CD4-positive, alpha-beta T cell treated with Interleukin-12 subunit alpha and Interleukin-12 subunit beta, for 1 hour (primary cell): ENCODE measurements at places on chromosomes 4 and X.
A peak's percentile ranks its signal among the peaks of the same experiment; 100 is the strongest.

GRCh38 chrX:68183612-68184214 is 249.6 kb downstream of the OPHN1 start:
- DNase-seq: peak; percentile 10

DNA sequence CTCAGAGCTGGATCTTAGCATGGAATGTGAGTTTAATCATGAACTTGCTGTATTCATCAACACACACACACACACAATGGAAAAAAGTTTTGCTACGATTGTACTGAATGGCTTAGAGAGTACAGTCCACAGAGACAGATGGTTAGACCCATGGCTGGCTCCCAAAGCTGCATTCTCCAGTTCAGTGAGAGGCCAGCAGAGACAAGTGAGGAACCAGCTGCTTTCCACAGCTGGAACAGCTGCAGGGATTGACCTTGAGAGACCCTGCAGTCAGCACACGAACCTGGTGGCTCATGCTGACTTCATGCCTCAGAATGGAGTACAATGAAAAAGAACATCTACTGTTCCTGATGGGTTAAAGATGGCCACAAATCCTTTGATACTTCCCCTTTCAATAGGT is 94.5 kb downstream of the DHX15 start:
- no peak for DNase-seq

- DNase-seq: no peak
These were observed 40.8 kb upstream of the NUDT6 start for GRCh38 chr4:122963216-122963615.

DNA sequence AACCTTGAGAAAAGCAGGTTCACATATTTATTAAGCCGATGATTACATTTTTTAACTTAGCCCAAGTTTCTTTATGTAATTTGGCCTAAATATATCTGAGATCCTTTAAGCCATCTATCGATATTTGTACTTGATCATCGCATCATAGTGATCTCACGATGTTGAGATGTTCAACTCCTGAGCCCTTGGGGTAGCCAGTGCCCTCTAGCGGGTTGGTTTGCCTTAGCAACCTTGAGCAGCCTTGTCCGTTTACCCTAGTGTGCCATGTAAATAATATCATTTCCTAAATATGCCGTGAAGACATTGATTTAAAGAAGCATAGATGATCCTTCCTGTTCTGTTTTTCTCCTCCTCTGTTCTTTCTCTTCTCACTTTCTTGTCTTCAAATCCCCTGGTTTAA is 432.2 kb downstream of the RPA4 start:
- no peak for DNase-seq

- DNase-seq: no peak
These were observed 75.8 kb upstream of the ATP6AP2 start for GRCh38 chrX:40504801-40505605.

DNA sequence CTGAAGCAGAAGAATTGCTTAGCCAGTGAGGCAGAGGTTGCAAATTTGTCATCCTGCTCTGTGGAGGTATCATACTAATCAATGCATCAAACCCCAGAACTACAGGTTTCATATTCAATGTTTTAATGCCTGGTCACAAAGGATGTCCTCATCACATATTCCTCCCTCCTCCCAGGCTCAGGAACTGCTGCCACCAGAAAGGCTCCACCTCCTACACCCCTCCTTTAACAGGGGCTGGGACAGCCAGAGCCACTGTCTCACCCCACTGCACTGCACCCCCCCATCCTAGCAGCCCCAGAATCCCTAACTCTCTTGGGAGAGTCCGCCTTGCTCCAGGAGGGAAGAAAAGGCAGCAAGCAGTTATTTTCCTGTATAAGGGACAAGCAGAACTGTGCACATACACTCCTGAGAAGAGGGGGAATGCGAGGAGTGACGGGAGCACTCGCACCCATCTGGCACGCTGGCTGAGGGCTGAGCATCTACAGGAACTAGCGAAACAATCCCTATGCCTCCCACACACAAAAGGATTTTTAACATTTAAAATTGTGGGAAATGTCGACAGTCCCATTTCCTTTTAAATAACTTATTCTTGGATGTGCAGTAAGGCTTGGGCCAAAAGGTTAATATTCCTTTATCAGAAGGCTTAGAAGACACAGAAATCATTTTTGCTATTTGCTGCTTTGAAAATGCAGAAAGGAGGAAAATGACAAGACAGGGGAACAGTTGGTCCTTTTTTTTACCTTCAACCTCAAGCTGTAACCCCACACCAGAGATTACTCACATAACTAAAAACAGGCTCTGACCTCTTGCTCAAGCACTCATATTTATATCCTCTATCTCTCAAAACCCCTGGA is 27.8 kb downstream of the CD99L2 start:
- no peak for DNase-seq

DNA sequence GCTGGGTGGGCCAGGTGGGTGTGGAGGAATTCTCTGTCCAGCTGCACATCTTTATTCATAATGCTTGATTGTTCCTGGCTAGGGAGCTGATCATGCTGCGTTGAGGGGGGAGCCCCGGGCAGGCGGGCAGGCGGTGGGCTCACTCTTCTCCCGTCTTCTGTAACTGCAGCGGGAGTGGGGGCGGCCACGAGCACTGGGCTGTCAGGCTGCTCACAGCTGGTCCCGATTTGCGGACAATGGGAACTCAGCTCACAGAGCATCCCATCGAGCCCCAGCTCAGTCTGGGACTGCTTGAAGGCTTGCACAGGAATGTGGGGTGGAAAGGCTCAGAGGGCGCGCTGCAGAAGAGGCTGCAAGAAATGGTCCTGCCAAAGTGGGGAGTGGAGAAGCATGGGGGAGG is 63.8 kb downstream of the EFNB1 start:
- no peak for DNase-seq

GRCh38 chr4:119559044-119559647 is 69.5 kb downstream of the PDE5A start:
- peak; percentile 3 for DNase-seq

DNA sequence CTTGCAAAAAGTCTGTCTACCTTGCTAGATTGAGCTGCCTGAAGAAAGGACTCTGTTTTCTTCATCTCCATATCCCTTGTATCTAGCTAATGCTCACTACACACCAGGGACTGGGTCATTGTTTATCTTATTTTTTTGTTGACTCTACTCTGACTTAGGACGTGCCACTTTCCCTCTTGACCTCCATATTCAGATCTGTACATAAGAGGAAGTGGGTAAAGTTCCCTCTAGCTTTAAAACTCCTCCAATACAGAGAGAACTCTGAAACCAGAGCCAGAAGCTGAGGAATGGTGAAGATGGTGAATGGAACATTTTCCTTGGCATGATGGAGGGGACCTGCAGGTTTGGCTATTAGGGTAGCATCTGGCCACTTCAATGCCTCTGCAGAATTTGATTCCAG is 2026.1 kb upstream of the TENM3 start:
- no peak for DNase-seq

DNA sequence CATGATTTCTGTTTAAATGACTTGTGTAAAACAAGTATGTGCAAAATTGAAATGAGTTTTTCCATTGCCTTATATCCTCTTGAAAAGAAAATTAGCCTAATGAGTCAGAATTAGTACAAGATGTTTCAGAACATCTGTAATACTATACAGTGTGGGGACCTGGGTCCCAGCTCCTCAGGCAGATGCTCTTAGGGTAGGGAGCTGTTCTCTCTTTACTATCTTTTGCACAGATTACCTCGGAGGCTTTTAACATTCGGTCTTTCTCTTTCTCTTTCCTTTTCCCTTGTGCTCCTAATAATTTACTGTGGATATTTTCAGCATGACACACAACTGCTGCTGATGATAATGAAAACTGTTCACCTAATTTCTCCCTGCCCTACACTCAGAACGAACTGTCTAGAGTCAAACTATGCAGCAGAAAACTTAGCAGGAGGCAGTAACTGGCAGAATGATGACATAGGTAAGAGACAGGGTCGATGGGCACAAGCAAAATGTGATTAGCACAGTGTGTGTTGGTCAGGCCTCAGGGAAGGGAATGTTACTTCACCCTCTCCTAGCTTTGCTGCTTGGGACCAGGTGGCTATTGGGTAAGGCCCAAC is 455.3 kb downstream of the PDHA2 start:
- DNase-seq: no peak

GRCh38 chr4:122673252-122673651 is 52.4 kb upstream of the IL21 start:
- no peak for DNase-seq

DNA sequence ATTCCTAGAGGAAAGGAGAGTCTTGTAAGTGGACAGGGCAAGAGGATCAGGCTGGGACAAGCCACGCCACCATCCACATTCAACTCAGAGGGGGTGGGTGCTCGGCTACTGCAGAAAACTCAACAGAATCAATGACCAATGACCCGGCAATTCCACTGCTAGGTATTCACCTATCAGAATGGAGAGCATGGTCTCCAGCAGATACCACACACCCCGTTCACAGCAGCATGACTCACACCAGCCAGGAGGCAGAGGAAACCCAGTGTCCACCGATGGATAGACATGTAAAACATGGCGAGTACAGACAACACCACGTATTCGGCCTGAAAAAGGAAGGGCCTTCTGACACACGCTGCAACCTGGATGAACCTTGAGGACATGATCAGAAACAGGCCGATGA is 175.9 kb downstream of the AFAP1 start:
- no peak for DNase-seq

DNA sequence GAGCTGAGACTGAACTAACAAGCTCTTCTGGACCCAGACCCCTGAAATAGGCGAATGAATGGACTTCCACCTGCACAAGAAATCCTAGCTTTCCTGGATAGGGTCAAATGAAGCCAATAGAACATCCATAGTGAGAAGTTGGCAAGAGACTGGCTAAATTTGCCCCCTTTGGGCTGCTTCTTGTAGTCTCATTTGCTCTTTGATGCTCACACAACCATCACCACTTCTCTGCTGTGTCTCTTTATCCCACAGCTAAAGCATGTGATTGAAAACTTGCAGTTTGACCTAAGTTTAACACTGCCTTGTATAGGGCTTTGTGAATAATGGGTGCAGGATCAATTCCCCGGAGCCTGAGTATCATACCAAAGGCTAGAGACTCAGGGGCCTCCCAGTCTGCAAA is 38.2 kb downstream of the NLGN3 start:
- DNase-seq: no peak

- DNase-seq: no peak
These were observed 139.9 kb downstream of the NDST3 start for GRCh38 chr4:118173956-118174725.

DNA sequence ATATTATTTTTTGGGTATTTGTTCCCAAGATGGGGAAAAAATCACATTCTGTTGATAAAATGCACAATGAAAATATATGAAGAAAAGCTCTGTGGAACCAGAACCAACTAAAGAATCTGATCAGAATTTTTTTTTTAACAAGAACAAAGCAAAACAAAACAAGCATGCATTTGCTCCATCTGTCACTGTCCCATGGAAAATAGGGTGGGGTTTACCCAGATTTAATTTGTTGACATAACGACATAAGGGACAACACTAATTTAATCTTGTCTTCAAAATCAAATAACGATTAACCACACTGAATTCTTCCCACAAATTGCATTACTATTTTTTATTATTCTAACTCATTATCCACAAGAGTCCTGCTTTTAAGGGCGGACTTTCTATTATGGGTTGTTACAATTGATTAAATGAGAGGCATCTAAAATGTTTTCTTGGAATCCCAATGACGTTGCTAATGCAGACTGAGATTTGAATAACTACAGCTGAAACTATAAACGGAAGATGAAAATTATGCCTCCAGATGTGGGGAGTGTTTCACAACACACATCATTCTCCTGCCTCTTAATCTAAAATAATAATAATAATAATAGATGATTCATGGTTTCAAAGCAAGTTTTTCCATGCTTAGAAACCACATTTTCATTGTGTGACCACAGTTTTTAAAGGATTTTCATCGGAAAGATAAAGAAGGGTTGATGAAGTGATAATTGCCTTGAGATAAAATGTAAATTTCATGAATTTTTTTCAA is 307.0 kb upstream of the CPEB2 start:
- no peak for DNase-seq

GRCh38 chr4:158193171-158193749 is 17.0 kb upstream of the TMEM144 start:
- DNase-seq: no peak

DNA sequence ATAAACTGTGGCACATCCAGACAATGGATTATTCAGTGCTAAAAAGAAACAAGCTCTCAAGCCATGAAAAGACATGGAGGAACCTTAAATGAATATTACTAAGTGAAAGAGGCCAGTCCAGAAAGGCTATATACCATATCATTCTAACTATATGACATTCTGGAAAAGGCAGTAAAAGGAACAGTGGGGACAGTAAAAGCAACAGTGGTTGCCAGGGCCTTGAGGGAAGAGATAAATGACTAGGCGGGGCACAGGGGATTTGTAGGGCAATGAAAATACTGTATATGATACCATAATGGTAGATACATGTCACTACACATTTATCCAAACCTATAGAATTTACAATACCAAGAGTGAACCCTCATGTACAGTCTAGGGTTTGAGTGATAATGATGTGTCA is 115.3 kb downstream of the ATP8A1 start:
- DNase-seq: no peak

DNA sequence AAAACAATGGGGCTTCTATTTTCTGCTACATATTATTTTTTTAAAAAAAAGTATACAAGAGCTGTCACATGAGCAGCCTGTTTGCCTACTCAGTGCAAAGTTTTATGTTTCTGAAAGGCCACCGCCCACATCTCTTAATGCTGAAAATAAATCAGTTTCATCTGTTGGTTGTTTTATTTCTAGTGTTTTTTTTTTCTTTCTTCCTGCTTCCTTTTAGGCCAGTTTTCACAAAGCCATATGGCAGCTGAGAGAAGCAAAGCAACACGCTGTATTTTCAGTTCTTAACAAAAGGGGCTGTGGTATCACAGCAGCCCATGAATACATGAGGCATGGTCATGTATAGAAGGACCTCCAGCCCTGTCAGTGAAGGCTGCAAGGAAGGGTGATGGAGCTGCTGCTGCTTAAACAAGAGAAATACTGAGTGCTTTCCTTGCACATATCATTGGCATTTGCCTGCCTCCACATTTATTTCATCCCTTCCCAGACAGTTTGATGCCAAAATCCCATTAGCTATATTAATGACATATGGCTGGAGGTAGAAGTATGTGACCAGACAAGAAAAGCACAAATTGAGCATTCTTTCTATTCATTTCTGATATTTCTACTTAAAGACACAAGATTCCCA is 172.5 kb downstream of the PCDH18 start:
- DNase-seq: no peak

- no peak for DNase-seq
These were observed 842.1 kb upstream of the INTU start for GRCh38 chr4:126790633-126791032.

DNA sequence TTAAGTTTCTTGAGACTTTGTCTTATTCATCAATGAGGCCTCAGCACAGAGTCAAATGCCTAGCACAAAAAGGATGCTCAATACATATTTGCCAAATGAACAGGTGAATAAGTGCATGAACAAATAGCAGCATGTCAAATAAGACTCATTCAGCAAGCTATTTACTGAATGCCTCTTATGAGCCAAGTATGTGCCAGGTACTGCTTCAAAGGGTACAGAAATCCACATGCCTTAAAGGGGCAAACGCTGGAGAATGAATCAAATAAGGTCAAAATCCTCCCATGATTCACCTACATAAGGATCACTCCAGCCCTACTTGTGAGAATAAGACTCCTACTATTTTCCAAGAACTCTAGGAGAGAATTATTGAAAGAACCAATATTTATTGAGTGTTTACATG is 260.2 kb upstream of the CPEB2 start:
- no peak for DNase-seq

GRCh38 chr4:182938205-182938645 is 21.0 kb upstream of the DCTD start:
- peak; percentile 69 for DNase-seq
